ENCODE measurements at places on chromosomes 1 and 21.
A peak's percentile ranks its signal among the peaks of the same experiment; 100 is the strongest.

- no peak for DNase-seq
Measured at GRCh38 chr1:246275036-246275435, 232.0 kb downstream of the SMYD3 start.

DNA sequence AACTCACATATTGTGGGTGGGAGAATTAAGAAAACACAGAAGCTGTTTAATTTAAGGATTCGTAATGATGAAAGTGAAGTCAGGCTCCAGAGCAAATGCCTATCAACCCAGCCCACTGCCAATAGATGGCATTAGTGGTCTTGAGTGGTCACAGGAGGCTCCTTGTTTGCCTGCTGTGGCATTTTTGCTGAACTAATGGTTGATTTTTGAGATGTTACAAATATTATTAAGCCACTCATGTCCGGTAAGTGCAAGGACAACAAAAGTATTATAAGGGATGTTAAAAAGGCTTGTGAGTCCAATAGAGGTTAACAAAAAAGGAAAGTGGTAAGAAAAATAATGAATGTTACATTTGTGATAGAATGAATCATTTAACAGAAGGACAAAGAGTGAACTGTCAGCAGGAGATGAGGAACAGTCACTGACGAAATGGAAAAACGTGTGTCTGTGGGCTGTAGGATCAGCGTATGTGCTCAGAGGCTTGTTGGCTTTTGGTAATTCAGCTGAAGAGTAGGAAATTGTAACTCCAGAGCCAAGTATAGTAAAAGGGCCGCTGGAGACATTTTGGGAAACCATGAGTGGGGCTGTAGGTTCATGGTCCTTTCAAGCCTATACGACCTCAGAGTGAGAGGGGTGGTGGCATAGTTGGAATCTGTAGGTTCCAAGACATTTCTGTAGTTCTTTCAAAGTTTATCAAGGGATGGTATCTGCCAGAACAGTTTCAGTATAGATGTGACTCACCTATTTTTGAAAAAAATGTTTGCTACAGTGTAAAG, 11.2 kb downstream of the SFT2D2 start:
- DNase-seq, result no peak

- no peak for DNase-seq
Measured at GRCh38 chr1:2982615-2983318, 38.5 kb upstream of the ACTRT2 start.

- DNase-seq, result no peak
Measured at GRCh38 chr1:21089731-21090130, 87.0 kb downstream of the EIF4G3 start.

- DNase-seq, result no peak
Measured at GRCh38 chr21:44291936-44292811, 6.5 kb downstream of the AIRE start.

GRCh38 chr1:229380536-229381160, 37.8 kb upstream of the CCSAP start:
- no peak for DNase-seq

DNA sequence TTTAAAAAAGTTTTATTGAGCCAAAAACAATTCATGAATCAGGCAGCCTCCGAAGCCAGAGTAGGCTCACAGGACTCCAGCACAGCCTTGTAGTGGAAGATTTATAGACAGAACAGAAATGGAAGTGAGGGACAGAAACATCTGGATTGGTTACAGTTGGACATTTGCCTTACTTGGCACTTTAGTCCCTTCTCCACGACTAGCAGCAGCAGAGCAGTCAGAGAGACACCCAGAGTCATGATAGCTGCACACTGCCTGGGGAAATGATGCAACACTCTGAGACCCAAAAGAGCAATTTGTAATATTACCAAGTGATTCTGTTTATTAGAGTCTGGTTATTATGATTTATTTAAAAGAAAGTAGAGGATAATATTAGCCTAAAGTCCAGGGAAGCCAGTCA, 72.2 kb upstream of the KRTAP11-1 start:
- no peak for DNase-seq

DNA sequence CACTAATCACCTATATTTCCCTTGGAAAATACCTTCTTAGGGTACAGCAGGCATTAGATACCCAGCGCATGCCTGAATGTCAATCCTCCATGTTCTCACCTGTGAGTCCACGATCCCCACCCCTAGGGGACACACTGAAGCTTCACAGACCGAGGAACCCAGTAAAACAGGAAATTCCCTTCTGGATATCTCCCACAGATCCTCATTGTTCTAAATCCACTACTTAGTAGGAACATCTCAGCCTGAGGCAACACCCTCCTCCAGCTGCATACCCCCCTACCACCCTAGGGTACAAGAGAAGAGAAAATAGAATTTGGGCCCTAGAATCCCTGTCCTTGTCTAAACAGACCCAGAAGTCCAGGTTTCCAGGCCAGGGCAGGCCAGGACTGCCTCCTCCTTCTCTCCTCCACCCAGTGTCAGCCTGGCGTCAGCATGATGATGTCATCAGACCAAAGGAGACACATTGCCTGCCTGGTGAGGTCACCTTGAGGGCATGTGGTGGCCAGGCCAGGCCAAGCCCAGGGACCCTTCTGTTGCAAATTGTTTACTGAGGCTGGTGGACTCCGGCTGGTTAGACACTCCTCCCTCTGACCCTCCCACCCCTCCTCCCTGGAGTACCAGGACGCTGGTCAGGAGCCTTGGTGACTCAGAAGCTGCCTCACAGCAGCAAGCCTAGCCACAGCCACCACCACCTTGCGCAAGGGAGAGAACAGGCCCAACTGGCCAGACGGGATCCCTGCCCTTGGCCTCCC, 6.2 kb downstream of the NECTIN4 start:
- peak; percentile 85 for DNase-seq

DNA sequence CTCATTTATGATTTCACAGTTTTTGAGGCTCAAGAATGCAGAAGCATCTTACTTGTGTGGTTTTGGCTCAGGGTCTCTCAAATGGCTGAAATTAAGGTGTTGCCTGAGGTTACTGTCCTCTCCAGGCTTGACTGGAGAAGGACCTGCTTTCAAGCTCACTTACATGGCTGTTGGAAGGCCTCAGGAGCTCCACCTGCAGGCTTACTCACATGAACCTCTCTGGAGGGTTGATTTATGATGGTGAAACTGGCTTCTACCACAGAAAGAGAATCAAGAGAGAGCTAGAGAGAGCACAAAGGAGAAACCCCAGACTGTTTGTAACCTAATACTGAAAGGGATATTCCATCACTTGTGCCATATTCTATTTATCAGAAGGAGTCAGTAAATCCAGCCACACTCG, 6.2 kb upstream of the KCNK2 start:
- DNase-seq, result peak; percentile 49

- no peak for DNase-seq
Measured at GRCh38 chr1:45134461-45134873, 71.9 kb downstream of the ZSWIM5 start.

DNA sequence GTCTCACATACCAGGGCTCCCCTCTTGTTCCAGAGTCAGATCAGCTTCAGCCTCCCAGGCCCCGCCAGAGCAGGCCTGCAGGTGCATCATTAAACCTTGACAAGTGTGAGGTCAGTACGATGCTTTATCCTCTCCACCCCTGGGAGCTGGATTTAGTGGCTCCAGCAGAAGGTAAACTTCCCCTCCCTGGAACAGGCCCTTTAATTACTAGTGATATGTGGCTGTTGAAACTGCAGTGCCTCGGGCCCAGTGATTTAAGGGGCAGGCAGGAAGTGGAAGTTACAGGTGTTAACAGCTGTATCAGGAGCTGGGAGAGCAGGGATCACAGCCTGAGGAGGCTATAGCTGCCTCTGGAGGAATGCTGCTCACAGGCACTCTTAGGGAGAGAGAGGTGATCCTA, 132.4 kb upstream of the KLHDC7A start:
- DNase-seq, result no peak

GRCh38 chr1:214318956-214319736, 38.2 kb downstream of the SMYD2 start:
- no peak for DNase-seq

DNA sequence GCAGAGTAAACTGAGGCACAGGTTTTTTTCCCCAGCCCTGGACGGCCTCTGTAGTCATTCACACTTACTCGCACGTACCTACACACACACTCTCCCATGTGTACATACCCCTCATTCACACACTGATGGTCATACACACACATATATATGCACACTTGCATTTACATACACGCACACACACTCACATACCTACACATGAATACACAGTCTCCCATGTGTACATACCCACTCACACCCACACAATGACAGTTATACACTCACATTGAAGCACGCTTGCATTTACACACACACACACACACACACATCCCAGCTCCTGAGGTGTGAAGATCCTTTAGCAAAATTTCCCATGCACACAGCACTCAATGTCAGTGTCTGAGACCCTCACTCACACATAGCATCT, 766 bp upstream of the FAM131C start:
- no peak for DNase-seq

- no peak for DNase-seq
Measured at GRCh38 chr1:209707308-209707707, 2.7 kb downstream of the HSD11B1 start.

DNA sequence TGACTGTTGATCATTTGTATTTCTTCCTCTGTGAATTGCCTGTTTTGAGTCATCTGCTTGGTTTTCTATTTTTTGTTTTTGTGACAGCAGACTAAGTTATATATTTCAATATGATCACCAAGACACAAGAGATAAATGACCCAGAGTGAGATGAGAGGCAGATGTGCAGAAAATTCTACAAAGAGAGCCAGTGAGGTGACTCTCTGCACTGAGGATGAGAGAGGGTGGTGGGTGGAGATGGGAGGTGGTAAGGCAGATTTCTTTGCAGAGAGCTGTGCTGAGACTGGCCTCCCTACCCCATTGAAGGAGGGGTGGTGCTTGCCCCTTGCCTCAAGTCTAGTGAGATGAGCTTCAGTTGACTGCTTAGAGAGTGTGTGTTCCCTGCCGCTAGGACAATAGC, 17.6 kb upstream of the FCAMR start:
- no peak for DNase-seq

- DNase-seq, result peak; percentile 20
Measured at GRCh38 chr1:153678519-153679336, at the start of gene NPR1. Gene NPR1, plus strand, starts transcription at chr1:153678688. Its CDS starts 421 bp downstream, at chr1:153679109.

DNA sequence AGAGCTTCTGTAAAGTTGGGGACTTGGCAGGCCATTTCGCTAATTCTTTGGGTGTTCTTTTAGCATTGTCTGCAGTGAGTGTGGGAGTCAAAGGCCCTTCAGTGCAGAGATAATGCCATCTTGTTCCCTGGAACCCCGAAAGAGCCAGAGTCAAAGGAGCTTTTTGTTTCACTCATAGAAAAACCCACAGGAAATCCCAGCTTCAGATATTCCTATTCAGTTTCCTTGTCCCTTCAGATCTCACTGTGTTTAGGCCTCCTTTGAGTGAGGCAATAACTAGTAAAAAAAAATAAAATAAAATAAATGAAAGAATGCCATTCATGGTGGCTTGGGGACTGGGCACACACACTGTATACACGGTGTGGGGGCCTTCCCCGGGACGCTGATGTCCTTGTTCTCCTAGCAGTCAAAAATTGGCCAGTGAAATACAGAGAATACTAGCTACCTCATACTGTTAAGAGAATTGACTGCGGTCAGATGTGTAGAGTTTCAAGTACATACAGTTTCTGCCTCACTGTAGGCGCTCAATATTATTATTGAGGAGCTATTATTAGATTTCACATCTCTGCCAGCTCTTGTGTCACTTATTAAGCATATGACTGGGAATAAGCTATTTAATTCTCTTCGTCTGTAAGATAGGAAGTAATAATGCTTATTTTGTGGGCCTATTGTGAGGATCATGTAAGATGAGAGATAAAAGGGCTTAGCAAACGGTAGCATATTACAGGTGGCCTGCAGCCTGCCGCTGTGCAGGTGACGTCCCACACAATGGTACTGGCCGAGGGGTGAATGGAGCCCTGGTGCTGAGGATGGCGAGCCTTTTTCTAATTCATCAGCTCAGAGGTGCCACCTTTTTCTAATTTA, 16.7 kb downstream of the DISC1 start:
- no peak for DNase-seq

DNA sequence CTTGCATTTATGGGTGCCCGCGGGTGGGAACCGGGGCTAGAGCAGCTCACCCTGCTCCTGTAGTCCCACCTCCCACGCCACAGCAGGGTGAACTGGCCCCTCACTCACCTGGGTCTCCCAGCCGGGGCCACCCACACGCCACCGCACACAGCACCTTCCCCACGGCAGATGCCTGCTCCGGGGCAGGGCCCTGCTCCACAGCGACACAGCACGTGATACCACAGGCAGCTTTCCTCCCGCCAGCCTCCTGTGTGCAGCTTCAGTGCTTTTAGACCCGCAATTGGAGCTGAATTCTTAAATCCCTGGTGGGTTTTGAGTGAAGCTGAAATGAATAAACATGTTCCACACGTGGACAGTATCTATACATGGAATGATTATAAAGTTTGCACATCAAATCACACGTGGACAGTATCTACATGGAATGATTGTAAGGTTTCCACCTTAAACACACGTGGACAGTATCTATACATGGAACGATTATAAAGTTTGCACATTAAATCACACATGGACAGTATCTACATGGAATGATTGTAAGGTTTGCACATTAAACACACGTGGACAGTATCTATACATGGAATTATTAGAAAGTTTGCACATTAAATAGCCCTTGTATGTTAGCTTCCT, 93.1 kb upstream of the COL6A1 start:
- no peak for DNase-seq

GRCh38 chr1:37468037-37468436, 6.3 kb upstream of the ZC3H12A start:
- no peak for DNase-seq

- DNase-seq, result peak; percentile 41
Measured at GRCh38 chr1:112011202-112011601, 21.7 kb upstream of the KCND3 start.

GRCh38 chr1:77168358-77168757, 50.9 kb downstream of the PIGK start:
- no peak for DNase-seq

DNA sequence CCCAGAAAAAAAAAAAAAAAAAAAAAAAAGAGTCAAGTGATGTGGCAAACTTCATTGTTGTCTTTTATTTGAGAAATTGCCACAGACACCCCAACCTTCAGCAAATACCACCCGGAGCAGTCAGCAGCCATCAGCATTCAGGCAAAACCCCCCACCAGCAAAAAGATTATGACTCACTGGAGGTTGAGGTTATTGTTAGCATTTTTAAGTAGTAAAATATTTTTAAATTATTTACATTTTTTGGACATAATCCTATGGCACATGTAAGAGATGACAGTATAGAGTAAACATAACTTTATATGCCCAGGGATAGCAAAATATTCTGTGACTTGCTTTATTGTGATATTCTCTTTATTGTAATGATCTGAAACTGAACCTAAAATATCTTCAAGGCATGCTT, 95.6 kb downstream of the CENPF start:
- DNase-seq, result peak; percentile 67

DNA sequence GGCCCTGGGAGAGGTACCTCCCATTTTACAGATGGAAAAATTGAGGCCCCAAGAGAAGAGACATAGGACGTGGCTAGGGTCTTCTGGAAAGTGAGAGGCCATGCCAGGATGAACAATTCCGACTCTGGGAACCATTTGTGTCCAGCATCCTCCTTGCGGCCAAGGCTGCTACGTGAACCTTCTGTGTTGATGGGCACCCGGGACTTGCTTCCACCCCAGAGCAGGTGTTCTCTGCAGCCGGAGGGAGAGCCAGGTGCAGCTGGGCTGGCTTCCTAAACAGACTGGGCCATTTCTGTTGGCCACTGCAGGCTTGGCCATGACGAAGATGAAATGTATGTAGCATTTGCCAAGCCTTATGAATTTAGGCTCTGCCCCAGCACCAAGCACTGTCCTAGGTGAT, 118.9 kb downstream of the PRDM2 start:
- DNase-seq, result no peak

- no peak for DNase-seq
Measured at GRCh38 chr1:12138196-12139168, 28.3 kb upstream of the TNFRSF1B start.

- no peak for DNase-seq
Measured at GRCh38 chr1:208896768-208897167, 652.6 kb upstream of the PLXNA2 start.

GRCh38 chr1:160454371-160455152, 54.2 kb downstream of the VANGL2 start:
- no peak for DNase-seq
